ENCODE measurements at places on chromosomes 16 and 17.
A peak's percentile ranks its signal among the peaks of the same experiment; 100 is the strongest.

DNA sequence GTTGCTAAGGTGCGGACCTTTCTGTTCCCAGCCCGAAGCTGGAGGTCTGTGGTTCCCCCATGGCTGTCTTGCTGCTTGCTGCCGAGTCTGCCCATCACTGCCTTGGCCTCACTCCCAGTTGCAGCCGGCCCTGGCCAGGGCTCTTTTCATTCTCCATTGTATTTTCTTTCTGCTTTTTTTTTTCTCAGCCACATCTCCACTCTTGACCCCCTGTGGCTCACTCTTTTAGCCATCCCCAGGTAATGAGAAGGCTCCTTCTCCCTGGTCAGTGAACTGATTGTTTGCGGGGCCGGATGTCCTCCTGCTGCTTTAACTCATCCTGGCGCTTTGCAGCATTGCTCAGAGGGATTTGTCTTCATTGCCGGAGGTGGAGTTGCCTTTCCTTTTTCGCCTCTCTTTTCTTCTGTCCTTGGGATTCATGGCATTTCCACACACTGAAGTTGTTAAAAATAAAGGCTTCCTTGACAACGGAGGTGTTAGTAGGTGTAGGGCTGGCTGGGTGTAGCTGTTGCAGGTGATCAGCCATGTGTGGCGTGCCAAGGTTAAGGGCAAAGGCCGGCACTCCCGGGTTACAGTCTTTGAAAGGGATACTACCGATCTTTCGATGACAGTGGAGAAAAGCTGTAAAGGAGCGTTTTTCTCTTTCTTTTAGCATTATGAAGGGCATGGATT, 34.1 kb downstream of the MAP2K6 start:
- no peak for DNase-seq

- no peak for DNase-seq
Measured at GRCh38 chr17:76640550-76641380, 2.8 kb downstream of the ST6GALNAC1 start.

GRCh38 chr16:79150151-79150550, 450.4 kb downstream of the MAF start:
- DNase-seq = no peak

DNA sequence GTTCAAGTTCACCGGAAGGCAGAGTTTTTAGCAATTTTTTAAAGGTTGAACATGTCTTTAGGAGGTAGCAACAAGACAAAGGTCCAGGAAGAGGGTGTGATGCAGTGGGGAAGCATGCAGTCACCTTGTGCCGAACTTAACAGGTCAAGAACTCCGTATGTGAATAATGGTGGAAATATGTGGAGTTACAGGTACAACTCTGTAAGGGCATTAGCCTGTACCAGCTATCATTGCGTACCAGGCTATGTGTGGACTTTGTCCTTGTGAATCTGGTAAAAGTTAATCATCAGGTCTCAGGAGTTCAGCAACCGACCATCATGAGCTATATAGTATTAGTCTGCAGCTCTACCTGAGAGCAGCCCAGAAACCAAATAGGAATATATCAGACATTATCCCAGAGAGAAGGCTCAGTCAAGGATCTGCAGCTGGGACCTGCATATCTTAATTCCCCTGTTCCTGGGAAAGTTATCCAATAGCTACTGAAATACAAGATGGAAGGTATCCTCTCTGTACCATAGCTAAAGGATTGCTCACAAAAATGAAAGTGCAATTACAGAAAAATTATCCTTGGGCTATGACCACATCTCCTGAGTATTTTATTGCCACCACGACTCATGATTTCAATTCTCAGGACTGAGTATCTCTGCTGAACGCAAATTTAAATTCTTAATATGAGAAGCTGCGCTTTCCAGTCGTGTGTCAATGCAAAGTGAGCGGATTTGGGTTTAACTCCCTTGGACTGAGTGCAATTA, 469.3 kb downstream of the CDH13 start:
- no peak for DNase-seq

- DNase-seq = no peak
Measured at GRCh38 chr17:59892251-59892923, 356 bp downstream of the TUBD1 start.

DNA sequence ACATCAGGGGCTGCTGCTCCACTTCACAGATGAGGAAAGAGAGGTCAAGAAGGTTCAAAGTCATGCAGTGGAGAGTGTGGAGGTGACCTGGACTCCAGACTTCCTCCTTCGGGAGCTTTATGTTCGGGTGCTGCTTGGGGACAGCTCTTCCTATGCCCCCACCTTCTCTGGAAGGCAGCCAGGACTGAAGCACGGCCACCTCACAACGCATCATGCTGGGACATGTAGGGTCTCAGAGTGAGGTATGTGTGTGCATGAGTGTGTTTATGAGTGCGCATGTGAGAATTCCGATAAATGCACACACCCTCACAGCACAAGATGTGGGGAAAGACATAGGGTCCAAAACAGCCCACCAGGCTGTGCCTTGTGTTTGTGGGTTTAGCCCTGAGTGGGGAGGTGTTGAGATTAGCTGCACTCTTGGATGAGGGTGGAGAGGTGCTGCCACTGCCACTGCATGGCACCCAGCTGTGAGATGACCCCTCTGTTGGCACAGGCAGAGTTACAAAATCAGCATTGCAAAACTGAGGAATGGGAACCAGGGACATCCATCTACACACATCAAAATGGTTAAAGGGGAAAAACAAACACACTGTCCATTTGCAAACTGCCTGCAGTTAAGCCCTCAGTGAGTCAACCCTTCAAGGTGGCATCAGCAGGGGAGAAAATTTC, 367.4 kb downstream of the SEC14L1 start:
- DNase-seq = peak; percentile 12

DNA sequence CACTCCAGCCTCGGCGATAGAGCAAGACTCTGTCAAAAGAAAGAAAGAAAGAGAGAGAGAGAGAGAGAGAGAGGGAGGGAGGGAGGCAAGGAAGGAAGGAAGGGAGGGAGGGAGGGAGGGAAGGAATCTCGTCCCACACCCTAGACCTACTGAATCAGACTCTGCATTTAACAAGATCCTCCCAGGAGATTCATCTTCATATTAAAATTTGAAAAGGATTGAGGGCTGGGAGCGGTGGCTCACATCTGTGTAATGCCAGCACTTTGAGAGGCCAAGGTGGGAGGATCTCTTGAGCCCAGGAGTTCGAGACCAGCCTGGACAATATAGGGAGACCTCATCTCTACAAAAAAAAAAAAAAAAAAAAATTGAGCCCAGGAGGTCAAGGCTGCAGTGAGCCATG, 33.5 kb upstream of the NUFIP2 start:
- no peak for DNase-seq

GRCh38 chr17:58870747-58871146, 115.1 kb downstream of the PPM1E start:
- no peak for DNase-seq

All from CD4-positive, alpha-beta T cell treated with Interleukin-15 for 1 hour (primary cell).